ENCODE measurements at places on chromosomes 3 and 15.
A peak's percentile ranks its signal among the peaks of the same experiment; 100 is the strongest.

GRCh38 chr3:128684986-128685726, 34.5 kb upstream of the RPN1 start:
- DNase-seq = no peak

GRCh38 chr3:44072601-44073540, 168.8 kb upstream of the TOPAZ1 start:
- no peak for DNase-seq

DNA sequence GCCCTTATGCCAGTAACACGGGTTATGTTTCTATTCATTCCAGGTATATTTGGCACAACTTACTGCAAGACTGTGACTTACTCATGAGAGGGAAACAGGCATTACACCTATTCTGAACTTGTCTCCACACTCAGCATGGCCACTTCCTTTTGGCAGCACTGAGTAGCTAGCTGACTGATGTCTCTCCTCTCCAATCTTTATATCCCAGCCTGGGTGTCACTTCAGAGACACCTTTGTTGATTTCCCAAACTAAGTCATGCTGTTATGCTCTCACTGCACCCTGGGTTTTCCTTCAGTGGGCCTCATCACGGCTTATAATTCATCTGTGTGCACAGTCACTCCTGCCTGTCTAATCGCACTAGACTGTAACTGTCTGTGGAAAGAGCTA, 114.8 kb downstream of the MYLK start:
- DNase-seq = no peak

- DNase-seq = no peak
Observed at GRCh38 chr3:112273536-112273935, 20.5 kb downstream of the SLC9C1 start.

GRCh38 chr3:66047311-66048050, 8.8 kb upstream of the MAGI1 start:
- DNase-seq = peak; percentile 97

GRCh38 chr3:66492672-66493071, 8.2 kb downstream of the LRIG1 start:
- no peak for DNase-seq

DNA sequence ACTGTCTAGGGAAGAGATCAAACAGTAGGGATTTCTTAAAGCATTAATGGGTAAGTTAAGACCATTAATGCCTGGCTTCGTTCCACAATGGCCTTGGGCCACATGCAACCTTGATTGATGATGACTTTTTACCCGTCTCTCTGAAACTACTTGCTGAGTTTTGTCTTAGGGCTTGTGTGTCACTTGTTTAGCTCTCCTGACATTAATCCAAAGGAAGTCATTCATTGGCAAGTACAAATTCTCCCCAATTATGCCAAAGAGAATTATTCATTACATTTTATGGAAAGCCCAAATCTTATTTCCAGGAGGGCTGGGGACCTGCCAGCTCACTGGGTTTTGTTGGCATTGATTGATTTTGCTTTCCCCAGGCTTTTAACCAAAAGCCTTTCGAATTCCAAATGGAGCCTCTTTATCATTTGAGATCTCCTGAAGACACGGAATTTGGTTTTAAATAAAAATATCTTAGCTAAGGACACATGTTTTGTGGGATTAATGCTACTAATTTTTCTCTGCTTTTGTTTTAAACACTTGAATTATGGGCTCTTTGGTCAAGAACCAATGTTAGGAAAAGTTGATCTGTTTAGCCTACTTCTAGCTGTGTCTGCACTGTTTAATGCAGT, 40.7 kb downstream of the SERPINI1 start:
- no peak for DNase-seq

GRCh38 chr3:37926611-37927010, 64.0 kb upstream of the VILL start:
- no peak for DNase-seq

DNA sequence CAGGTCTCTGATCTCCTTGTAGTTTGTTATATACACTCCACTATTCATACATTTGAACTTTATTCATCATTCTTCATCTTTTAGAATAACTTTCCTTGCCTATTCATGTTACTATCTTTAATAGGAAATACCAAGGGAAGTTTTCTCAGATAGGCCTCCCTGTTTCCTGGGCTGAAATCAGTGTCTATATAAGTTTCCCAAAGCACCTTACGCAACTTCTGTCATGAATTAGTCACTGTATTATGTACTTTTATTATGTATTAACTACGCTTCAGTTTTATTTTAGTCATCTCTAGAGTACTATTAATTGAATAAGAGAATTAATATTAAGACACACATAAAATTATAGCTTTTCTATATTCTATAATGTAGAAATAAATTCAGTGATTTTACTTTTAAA, 1481.5 kb downstream of the OTOL1 start:
- DNase-seq = no peak

DNA sequence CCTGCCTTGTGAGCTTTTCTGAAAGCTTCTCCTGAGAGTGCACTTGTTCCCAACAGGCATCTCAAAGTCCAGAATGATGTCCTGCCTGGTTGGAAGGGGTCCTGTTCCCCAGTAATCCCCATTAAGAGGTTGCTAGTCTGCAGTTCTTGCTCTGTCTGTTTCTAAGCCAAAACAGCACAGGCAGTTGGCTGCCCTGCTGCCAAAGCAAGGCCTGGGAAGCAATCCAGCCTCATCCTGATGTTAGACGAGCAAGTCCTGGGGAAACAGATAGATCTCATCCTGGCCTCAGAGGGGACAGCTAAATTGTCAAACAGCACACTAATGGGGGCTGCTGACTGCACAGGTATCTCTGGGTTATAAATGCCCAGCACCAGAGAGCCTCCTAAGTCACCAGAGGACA, 198.0 kb downstream of the EPHB1 start:
- no peak for DNase-seq

- DNase-seq = no peak
Observed at GRCh38 chr3:187805774-187806173, 60.5 kb upstream of the BCL6 start.

GRCh38 chr3:38662544-38662943, 13.1 kb upstream of the SCN5A start:
- DNase-seq = no peak

- no peak for DNase-seq
Observed at GRCh38 chr3:98545940-98546339, 14.2 kb downstream of the GPR15 start.

GRCh38 chr15:62492900-62493299, 327.8 kb upstream of the C2CD4B start:
- DNase-seq = no peak

DNA sequence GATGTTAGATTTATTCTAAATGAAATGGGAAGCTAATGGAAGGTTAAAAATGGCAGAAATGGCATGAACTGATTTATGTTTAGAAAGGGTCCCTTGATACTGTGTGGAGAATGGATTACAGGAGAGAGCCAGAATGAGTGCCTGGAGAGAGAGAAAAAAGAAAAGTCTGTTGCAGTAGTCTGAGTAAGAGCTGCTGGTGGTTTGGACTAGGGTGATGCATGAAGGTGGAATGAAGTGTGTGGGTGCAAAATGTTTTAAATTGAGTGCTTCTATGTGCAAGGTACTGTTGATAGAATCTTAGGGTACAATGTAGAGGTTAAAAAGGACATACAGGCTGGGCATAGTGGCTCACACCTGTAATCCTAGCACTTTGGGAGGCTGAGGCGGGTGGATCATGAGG, 11.4 kb upstream of the MGA start:
- DNase-seq = no peak

DNA sequence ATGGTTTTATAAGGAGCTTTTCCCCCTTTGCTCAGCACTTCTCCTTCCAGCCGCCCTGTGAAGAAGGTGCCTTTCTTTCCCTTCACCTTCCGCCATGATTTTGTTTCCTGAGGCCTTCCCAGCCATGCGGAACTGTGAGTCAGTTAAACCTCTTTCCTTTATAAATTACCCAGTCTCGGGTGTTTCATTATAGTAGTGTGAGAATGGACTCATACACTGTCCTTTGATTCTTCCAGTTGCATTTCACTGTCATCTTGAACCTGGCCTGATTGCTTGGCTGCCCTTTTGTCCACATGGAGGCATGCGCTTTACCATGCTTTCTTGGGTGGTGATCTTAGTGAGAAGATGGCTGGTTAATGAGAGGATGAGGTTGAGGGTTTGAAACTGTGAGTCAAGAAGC, 23.2 kb downstream of the USP13 start:
- no peak for DNase-seq

GRCh38 chr15:70029297-70029701, 68.4 kb downstream of the TLE3 start:
- no peak for DNase-seq

- DNase-seq = no peak
Observed at GRCh38 chr3:185318141-185318540, 44.8 kb upstream of the MAP3K13 start.

DNA sequence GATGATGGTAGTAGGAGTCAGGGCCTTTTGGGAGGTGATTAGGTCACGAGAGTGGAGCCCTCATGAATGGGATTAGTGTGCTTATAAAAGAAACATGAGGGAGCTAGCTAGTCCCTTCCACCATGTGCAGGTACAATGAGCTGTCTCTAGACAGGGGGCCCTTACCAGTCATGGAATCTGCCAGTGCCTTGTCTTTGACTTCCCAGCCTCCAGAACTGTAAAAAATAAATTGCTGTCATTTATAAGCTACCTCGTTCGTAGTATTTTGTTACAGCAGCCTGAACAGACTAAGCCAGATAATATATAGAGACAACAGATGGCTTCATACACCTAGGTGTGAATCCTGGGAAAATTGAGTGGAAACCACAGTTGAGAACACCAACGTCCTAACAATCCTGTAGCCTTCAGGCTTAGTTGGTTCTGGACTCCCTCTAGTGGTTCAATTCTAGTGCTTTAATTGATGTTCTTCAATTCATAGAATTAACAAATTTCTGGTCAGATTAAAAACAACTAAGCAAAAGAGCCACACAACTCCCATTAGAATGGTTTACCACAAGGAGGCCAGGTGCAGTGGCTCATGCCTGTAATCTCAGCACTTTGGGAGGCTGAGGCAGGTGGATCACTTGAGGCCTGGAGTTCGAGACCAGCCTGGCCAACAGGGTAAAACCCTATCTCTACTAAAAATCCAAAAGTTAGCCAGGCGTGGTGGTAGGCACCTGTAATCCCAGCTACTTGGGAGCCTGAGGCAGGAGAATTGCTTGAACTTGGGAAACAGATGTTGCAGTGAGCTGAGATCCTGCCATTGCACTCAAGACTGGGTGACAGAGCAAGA, 21.3 kb upstream of the GATM start:
- DNase-seq = no peak

DNA sequence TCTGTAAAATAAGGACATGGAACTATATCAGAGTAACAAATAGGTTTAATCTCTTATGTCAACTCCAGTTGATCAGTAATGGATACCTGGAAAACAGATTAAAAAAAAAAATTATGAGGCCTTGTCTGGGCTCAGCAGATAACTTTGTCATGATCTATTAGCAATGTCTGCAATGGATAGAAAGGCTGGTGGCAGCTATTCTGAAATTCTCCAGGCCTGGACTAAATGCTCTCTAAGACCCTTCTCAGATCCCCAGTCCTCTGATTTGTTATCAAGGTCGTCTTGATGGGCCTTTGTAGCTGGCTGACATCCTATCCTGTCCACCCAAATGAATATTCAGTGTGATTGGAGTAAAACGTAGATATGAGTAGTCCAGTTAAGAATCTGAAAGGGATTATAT, 13.7 kb downstream of the LRTM1 start:
- no peak for DNase-seq

- no peak for DNase-seq
Observed at GRCh38 chr3:76026379-76026778, 241.0 kb upstream of the ZNF717 start.

DNA sequence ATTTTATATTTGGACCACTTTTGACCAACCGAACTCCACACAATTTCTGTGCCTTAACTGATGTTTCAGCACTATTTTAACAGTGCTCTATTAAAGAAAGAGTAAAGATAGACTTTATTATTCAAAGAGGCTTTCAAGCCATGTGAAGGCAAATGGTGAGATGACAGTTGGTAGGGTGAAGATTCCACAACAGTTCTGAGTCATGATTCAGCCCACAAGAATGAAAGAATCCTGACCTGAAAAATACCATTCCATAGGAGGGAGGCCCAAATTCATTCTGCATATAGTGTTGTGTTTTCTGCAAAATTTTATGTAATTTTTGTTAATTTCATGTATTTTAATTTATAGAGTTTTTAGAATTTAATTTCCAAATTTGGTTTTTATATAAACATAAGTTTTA, 135.6 kb upstream of the STAC start:
- DNase-seq = peak; percentile 17

DNA sequence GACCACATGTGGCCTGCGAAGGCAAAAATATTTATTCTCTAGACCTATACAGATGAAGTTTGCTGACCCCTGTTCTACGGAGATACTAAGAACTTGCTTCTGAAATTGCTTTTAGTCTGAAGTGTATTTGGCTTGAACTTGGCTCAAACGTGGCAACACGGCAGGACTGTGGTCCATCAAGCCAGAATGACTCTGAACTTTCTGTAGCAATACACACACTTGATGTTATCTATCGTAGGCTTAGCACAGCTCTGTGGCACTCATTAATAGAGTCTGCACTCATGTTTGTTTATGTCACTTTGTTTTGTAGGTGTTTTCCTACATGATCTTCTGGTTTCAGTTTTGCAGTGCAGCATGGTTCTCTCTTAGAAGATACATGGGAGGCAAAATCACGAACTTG, 298.1 kb downstream of the ADAMTS17 start:
- DNase-seq = no peak

DNA sequence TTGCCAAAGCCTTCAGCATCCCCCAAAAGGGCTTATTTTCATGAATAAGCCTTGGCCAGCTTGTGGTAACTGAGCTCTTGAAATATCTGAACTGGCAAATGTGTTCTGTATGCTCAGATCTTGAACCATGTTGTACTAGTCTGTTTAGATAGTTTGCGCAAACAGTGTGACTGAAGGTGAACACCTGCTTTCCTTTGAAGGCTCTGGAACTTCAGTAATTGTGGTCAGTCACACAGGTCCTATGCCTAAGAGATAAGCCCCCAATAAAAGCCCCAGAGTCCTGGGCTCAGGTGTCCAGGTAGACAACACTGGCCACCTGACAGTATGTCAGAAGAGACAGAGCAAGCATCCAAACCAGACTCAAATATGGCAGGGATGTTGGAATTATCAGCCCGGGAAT, 5.4 kb downstream of the TUBGCP5 start:
- DNase-seq = no peak

Measured in GM04503 (cell line).